Kidney tubule cell (primary cell): ENCODE measurements at places on chromosomes 4 and X.

DNA sequence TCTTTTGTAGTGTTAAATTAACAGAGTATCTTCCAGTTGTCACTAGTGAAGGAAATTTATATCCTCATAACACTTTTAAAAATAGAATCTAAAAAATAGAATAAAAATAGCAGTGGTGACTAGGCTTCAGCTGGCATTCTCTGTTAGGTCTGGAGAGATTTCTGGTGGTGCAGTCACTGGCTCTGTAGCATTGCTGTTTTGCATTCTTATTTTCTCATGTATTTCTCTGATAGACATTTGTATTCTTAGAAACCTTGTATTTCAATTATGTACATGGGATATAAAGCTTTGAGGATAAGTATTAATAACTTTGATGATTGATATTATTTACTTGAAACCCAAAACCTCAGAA lies 87.6 kb downstream of the TMEM131L start:
- DNase-seq = no peak

GRCh38 chr4:147732518-147733235 lies 789 bp downstream of the ARHGAP10 start:
- peak; percentile 49 for DNase-seq

- DNase-seq = no peak
These were observed 53.3 kb downstream of the NBDY start for GRCh38 chrX:56782352-56782751.

DNA sequence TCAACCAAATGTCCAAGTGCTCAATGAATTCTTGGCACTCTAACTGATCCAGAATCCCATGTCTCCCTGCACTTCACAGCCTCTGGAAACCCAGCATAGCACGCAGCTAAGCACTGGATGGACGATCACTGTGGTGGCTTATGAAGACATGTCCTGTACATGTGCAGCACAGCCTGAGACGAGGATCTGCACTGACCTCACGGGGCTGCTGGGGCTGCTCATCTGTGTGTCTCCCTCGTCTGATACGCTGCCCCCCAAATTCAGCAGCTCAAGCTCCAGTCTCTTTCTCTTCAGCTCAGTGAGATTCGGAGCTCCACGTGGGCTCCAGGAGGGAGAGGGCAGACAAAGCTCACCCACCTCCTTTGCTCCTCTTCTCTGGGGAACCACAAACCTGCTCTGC lies 126.9 kb downstream of the CPZ start:
- DNase-seq = no peak

DNA sequence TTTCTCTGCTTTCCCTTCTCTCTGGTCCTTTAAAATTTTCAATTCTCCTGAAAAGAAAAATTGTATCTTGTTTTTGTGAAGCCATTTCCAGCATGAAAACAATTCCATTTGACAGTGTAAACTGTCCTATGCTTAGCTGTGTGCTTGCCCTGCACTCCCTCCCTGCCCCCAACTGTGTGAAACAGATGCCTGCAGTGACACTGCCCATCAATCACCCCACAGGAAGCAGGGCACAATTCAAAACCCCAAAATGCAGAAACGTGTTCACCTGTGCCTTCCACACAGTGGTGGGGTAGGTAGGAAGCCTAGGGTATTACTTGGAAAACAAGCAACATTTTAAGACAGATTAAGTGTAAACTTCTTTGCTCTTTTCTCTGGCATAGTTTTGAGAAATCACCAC lies 6.2 kb upstream of the FHDC1 start:
- DNase-seq = no peak

DNA sequence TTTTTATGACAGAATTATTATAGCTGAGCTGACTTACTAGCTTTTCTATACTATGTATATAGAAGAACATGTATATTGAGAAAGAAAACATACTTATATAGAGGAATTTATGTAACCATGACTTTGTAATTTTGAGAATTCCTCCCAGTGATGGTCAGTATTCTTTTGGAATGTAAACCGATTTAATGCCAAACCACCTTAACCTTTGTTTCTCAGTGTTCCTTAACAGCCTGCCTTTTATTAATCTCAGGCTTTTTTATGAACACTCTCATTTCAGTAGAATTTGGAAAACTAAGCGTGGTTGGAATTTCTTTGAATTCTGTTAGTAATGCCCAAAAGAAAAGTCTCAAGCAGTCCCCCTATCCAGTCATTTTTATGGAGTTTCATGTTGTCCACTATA lies 47.0 kb downstream of the MOSPD2 start:
- DNase-seq = no peak

DNA sequence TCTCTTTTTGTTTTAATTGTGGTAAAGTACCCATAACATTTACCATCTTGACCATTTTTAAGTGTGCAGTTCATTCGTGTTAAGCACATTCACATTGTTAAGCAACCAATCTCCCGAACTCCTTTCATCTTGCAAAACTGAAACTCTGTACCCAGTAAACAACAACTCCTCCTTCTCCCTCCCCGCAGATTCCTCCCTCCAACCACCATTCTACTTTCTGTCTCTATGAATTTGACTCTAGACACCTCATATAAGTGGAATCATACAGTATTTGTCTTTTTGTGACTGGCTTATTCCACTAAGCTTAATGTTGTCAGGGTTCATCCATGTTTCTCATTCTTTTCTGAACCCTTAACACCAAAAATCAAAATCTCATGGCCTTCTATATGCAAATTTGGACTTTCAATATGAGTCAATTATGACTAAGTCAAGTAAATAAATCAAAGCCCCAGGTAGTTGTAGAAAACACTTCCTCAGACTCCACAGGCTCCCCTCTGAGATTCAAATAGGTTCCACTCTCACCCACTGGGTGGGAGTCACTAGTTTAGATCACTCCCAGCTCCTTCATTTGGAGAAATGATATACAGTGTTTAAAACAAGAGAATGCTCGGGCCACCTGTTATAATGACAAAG lies 9.8 kb upstream of the RTL5 start:
- DNase-seq = no peak

- DNase-seq = no peak
These were observed 11.6 kb downstream of the SYTL4 start for GRCh38 chrX:100720301-100720700.
